ENCODE measurements at places on chromosomes 1 and 21.

- peak; percentile 94 for ATAC-seq
Observed at GRCh38 chr1:40818264-40818961, 34.8 kb downstream of the KCNQ4 start.

GRCh38 chr1:88462096-88462487 lies 222.0 kb upstream of the PKN2 start:
- no peak for ATAC-seq

DNA sequence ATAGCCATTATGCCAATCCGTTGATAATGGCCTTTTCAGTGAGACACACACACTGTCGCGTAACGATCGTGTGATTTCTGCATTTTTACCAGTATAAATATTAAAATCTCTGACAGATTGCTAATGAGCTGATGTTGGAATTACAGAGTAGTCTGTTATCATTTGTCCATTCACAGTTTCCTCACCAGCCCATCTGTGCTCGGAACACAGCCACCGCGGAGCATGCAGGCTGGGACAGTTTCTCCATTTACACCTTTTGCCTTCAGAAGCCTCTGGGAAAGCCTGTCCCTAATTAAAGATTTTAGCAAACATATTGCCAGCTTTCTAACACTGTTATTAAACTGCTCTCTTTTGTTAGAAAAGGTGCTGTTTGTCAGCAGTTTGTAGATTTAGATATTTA lies 82.2 kb upstream of the BARHL2 start:
- ATAC-seq: no peak

GRCh38 chr1:5009376-5010065 lies 355.1 kb downstream of the AJAP1 start:
- ATAC-seq: no peak

DNA sequence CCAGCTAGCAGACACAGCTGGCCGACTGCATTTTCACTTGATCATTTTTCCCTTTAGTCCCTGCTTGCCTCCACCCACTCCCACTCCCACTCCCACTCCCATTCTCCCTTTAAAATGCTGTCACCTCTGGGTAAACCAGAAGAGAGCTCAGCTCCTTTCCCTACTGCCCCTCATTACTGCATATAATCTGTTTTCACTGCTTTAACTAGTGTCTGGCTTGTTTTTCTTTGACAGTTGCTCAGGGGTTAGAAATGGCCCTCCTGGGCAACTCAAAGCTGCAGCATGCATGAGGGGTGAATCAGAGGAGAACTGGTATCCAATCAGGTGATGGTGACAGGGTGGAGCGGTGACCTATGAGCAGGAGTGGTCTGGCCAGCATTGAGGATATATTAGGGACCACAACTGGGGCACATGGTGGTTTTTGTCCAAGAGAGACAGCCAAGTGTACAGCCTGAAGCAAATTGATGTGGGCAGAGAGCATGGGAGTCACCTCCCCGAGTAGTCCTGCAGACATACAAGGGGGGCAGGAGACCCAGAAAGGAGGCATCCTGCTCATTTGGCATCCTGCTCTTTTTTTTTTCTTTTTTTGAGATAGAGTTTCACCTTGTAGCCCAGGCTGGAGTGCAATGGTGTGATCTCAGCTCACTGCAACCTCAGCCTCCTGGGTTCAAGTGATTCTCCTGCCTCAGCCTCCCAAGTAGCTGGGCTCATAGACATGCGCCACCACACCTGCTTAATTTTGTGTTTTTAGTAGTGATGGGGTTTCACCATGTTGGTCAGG lies 42.6 kb upstream of the SRSF10 start:
- no peak for ATAC-seq

DNA sequence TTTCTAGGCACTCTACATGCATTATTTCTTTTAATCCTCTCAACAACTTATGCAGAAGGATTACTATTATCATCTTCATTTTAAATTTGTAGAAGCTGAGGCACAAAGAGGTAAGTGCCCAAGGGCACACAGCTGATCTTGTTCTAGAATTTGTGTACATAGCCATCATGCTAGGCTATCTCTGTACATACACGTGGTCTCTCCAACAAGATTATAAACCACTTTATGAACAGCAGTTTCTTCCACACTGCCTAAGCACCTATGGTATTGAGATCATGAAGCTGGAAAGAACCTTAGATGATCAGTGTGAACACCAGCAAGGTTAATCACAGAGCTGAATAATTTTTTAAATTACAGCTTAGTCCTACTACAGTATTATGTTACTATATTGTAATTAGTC lies 28.9 kb downstream of the UCHL5 start:
- ATAC-seq: no peak

DNA sequence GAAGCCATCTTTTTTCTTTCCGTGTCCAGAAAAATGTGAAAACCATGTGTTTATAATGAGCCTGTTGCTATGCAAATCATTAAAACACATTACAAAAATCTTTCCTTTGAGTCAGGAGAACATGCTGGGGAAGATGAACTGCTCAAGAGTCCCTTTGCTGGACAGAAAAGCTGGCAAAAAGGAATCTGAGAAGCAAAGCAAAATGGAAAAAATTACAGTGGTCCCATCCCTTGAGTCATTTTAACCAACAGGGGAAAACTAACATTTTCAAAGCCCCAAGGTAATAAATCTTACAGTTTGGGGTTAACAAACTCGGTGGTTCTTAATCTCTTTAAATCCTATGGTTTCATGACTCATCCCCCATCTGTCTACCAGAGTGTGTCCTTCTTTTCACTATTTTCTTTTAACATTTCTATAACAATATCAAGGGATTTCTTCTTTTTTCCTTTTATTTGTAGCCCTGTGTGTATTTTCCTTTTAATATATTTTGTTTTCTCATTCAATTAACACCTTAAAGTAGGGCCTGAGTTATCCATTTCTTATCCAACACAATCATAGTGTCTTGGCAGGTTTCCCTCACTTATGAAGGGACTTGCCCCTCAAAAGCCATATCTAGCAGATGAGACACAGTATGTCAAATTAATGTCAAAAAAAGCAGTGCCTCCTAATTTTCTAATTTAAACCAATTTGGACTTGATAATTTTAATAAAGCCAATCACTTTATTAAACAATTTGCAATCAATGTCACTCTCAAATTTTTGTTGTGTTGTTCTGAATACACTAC lies 105.4 kb downstream of the PTPN14 start:
- ATAC-seq: no peak

DNA sequence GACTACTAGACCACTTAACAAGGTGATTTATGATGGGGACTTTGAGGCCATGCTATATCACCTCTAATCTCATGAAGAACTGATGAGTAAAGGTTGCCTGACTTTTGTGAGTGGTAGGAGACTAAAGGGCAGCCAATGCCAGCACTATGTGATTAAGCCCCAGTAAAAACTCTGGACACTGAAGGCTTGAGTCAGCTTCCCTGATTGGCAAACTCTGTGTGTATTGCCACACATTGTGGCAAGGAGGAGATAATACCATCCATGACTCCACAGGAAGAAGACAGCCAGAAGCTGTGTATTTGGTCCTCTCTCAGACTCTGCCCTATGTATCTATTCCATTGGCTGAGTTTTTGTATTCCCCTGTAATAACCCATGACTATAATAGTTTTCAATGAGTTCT lies 413.3 kb upstream of the ZRANB2 start:
- ATAC-seq: no peak
